NCI-H2107 (cell line): ENCODE measurements at places on chromosomes 16 and 17.

DNA sequence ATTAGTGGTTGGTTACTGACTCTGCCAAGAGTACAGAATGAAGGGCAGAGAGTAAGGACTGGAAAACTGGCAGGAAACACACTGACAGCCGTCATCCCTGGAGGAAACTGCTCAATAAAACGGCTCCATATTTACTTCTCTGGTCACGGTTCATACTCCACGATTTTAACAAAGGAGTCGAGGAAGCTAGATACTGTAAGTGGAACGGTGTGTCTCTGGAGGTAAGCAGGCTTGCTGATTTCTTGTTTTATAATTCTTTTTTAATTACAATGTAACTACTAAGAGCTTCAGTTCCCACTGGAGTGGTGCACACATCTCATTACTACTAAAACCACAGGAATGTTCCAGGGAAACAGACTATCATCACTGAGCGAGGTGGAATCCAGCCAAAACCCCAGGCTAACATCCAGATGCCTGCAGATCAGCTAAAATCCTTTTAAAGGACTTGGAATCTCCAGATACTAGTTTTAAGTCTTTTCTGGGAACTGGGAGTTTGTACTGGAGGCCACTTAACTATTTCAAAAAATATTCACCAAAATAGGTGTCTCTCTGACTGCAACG is 17.8 kb downstream of the SERPINF1 start:
- no peak for DNase-seq

DNA sequence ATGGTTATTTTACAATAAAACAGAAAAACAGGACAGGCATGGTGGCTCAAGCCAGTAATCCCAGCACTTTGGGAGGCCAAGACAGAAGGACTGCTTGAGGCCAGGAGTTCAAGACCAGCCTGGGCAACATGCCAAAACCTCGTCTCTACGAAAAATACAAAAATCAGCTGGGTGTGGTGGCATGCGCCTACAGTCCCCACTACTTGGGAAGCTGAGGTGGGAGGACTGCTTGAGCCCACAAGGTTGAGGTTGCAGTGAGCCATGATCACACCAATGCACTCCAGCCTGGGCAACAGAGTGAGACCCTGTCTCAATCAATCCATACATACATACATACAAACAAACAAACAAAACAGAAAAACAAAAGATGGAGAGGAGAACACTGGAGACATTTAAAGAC is 45.6 kb downstream of the USP31 start:
- no peak for DNase-seq

DNA sequence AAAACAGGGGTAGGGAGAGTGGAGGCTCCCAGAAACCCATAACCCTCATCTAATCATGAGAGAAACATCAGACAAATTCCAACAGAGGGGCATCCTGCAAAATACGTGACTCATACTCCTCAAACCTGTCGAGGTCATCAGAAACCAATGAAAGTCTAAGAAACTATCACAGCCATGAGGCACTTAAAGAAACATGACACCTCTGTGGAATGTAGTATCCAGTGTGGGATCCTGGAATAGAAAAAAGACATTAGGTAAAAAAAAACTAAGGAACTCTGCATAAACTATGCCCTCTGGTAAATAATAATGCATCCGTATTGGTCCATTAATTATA is 16.4 kb downstream of the CDH5 start:
- no peak for DNase-seq

DNA sequence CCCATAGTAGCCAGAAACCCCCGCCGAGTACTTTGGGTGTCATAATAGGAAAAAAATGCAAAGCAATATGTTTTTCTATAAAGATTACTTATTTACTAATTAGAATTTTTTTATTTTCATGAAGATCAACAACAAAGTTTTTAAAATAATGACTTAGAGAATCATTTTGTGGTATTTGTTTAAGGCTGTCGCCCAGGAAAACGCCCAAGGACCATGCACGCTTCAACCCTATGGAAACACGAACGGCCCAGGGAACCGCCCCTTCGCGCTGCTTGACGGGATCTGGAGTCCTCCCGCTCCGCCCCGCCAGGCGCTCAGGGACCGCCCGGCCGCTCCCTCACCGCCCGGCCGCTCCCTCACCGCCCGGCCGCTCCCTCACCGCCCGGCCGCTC is 408 bp upstream of the KPNA2 start:
- DNase-seq: no peak

DNA sequence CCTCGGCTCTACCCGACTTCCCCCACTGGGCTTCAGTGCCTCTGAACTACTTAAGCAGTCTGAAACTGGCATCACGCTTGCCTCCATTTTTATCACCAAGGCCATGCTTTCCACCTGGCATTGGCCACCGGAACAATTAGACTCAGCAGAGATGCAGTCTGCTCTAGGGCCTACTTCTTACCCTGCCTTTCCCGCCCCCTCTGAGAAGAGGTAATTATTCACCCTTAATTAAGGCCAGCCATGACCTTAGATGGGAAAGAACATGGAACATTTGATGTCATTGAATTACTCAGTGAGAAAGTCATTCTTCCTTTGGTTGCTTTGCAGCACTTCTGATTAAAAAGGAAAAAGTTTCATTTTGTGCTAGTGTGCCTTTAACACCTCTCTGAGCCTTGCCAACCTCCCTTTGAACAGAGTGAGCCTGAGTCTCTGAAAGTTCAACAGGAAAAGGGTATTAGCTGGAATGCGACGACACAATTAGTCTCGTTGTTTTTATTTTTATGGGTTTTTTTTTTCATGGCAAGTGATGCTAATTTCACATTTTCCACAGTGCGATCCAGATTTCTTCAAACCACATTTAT is 60.9 kb upstream of the TNRC6A start:
- no peak for DNase-seq

- no peak for DNase-seq
These were observed 4.4 kb upstream of the CARHSP1 start for GRCh38 chr16:8872967-8873865.

- no peak for DNase-seq
These were observed 6.3 kb downstream of the SLFN12L start for GRCh38 chr17:35531160-35531559.

- no peak for DNase-seq
These were observed 16.0 kb downstream of the SLC5A10 start for GRCh38 chr17:18967916-18968315.

GRCh38 chr17:15648386-15648785 is 28.9 kb upstream of the FBXW10B start:
- DNase-seq: no peak

GRCh38 chr17:77882040-77882439 is 76.5 kb upstream of the TNRC6C start:
- DNase-seq: no peak

DNA sequence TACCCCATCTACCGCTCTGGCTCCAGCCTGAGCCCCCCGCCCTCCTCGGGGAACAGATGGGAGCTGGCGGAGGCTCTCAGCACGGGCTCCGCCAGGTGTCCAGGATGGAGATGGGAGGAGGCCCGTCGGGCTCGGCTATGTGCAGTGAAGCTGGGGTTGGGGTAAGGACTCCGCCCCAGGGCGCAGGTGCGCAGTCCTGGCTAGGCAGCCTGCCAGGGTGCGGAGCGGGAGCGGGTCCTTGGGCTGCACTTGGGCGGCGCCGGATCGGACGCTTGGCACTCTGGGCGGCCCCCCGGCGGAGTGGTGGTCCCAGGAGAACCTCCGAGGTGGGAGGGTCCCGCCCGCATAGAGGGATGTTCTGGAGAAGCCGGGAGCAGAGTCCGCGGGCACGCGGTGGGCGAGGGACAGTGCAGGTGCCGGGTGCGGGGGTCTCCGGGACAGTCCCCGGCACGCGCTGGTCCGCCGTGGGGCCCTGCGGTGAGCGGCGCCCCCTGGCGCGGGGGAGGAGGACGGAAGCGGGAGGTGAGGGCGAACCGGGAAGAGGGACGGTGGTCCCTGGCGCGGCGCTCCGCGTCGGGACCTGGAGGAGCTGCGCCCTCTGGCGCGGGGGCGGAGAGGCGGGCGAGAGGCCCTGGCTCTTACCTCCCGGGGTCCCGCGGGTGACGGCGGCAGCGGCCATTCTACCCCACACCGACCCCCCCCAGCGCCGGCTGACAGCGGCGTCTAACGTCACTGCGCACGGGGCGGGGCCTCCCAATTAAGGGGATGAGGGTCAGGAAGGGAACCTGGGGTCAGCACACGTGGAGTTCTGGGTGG is at the start of gene CAMTA2:
Gene CAMTA2, minus strand, starts transcription at position 725 of the 816 bp plus-strand sequence. CDS start 1,453 bp downstream, outside the sequence.
- DNase-seq: peak; percentile 45

DNA sequence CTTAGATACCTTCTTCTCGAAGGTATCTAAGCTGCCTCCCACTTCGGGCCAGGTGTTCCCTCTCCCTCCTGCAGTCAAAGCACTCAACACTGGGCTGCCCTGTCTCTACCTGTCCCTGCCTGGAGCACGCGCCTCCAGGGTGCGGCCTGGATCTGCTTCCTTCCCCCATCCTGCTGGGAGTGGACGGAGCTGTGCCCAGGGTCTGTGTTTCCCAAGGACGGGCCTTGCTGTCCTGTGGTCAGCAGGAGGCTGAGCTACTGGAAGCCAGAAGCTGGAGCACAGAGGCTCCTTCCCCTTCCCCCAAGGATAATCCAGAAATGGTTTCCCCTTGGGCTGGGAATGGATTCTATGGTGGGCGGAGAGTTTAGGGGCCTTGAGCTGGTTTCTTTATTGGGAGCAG is 16.7 kb downstream of the LLGL2 start:
- no peak for DNase-seq

DNA sequence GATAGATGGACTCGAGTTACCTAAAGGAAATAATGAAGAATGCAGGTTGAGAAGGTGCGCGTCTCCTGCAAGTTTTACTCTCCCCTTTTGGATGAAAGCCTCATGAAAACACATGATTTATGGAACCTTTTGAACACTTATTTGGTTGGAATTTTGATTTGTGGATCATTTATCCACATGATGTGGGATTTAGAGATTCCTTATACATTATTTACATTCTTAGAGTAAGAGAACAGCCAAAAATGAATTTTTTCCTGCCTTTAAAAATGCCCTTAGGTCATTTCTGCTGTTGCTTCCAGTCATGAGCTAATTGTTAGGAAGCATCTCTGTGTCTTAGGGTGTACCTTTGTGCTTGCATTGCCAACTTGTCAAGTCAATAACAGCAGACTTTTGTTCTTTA is 99.9 kb downstream of the RPTOR start:
- DNase-seq: no peak

DNA sequence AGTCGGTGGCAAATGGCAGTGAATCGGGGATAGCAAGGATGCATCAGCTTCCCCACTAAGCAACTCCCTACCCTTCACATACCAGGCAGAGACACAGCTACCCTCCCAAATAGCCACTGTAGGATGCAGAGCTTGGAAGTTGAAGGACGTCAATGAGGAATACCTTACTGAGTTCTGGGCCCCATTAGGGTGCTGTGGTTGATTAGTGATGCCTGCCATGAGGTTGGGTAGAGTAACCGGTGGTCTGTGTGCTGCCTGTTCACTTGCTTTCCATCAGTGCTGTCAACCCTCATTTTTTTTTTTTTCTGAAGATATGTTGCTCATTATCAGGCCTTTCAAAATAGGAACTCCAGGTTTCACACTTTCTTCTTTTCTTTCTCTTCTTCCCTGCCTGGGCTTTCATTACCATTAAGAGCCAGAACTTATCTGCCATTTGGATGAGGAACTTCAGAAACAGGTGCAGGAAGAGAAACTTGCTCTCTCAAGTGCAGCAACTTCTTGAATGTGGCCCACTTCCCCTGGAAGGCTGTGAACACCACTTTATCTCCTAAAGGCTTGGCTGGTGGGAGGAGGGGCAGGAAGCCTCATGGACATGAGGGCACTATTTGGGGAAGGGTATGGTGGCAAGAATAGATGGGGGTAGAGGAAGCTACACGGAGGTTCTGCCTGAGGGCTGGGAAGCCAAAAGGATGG is 183.5 kb downstream of the NTN1 start:
- no peak for DNase-seq

- no peak for DNase-seq
These were observed 1.2 kb upstream of the ZFHX3 start for GRCh38 chr16:73049091-73049490.

DNA sequence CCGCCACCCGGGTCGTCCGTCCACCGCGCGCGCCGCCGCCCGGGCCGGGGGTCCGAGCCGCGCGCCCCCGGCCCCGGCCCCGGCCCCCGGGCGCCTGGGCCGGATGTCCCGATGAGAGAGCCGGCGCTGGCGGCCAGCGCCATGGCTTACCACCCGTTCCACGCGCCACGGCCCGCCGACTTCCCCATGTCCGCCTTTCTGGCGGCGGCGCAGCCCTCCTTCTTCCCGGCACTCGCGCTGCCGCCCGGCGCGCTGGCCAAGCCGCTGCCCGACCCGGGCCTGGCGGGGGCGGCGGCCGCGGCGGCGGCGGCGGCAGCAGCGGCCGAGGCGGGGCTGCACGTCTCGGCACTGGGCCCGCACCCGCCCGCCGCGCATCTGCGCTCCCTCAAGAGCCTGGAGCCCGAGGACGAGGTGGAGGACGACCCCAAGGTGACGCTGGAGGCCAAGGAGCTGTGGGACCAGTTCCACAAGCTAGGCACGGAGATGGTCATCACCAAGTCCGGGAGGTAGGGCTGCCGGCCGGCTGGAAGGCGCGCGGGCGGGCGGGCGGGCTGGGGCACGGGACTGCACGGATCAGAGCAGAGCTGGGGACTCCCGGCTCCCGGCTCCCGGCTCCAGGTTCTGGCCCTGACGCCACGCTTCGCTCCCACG is 548 bp downstream of the TBX2 start:
- DNase-seq: no peak

DNA sequence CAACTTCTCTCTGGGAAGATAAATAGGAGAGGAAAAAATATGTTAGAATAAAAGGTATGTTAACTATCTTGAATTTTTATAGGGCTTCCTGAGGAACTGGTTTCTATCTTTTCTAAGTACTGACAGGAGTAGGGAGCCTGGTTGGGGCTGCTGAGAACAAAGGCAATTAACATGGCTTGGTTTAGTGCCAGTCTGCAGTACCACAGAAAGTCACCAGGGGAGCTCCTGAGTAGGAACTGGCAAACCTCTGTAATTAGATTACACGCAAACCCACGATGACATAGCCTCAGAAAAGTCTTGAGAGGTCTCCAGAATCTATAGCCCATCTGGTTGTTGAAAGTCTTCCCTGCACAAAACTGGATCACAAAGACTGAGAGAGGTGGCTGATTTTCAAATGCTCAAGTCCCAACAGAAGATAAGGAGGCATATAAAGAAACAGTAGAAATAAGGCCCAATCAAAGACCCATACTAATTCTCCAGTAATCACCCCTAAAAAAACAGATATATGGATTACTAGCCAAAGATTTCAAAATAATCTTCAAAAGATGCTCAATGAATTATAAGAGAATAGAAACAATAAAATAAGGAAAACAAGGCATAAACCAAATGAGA is 11.7 kb upstream of the CNTNAP4 start:
- no peak for DNase-seq

GRCh38 chr16:77647726-77648125 is 74.6 kb upstream of the NUDT7 start:
- DNase-seq: no peak

DNA sequence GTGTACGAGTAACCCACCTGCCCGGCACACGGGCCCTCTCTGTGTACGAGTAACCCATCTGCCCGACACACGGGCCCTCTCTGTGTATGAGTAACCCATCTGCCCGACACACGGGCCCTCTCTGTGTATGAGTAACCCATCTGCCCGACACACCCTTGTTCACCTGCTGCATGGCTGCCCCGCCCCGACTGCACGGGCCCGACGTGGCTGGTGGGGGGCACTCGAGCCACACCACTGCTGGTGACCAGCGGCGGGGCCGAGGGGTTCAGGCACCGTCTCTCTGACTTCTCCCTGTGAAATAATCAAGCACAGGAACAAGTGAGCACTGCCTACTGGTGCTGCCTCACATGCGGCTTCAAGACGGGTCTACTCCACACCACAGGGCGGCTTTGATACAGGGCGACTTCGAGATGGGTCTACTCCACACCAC is 22.1 kb downstream of the MAP1LC3B start:
- no peak for DNase-seq

GRCh38 chr17:57114085-57114673 is 29.1 kb downstream of the AKAP1 start:
- DNase-seq: no peak

GRCh38 chr17:2867441-2868424 is 71.5 kb downstream of the RAP1GAP2 start:
- DNase-seq: no peak
